CD4-positive, alpha-beta T cell treated with Interleukin-17A for 1 hour (primary cell): ENCODE measurements at places on chromosomes 1 and 21.

GRCh38 chr1:58997637-58998036 lies 213.8 kb upstream of the JUN start:
- DNase-seq: no peak

DNA sequence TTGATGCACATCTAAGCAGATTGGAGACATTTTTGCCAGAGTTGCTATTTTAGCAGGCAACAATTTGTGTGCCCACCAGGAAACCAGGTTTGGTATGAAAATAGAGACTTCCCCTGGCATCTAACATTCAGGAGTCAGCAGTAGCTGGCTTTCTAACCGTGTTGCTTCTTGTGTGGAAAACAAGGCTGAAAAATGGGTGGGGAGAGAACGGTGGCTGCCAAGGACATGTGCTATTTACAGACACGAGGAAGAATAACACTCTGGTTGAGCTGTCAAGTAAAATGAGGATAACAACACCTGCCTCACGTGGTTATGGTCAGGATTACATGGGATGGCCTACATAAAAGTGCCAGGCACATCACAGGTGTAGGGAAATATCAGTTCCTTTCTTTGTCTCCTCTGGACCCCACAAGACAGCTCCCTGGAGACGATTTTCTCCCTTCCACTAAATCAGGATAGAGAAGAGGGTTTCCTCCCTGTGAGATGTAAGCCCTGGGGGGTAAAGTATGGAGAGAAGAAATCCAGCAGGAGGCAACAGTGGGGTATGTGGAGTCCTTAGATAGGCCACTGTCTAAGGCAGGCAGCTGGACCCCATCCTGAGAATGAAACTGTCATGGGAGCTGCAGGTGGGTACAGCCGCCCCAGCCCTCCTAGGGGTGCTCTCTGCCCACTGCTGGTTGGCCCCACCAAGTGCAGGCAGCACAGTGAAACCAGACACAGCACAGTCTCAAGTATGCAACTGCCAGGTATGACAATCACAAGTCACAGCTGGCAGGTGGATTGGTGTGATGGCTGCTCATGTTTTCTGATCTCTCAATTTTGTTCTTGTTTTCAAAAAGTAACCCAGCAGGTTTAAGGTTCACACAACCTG lies 80.3 kb downstream of the TENT5C start:
- DNase-seq: no peak

GRCh38 chr1:231487019-231487418 lies 41.5 kb upstream of the TSNAX start:
- no peak for DNase-seq

DNA sequence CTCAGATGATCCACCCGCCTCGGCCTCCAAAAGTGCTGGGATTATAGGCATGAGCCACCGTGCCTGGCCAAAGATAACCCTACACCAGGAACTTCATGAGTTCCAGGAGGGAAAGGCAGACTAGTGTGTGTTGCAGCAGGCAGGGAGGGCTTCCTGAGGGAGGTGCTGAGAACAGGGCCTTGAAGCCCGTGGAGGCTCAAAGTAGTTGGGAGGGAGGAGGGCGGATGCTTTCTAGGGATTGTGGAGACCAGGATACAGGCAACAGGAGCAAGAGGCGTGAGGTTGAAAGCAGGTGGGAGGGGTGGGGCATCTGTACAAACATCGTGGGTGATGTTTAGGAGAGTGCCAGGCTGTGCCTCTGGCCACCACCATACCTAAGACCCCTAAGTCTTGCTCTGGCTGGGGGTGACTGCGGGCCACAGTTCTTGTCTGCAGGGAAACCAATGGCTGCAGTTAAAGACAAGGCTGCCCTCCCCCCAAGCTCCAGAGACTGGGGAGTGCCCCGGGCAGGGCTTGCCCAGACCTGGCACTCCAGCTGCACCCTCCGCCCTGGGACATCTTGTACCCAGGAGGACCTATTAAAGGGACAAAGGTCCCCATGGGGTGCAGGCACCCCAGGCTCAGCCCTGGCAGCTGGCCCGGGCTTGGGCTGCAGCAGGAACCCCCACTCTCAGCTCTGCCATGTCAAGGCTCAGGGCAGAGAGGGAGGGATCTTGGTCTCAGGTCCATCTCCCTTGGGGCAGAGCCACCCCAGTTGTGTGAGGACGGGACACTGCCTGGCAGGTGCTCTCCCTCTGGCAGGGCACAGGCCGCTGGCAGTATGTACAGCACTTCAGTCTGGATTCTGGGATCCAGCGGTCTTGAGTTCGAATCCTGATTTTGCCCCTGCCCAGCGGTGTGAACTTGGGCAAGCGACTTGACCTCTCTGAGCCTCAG lies 22.1 kb upstream of the CASZ1 start:
- no peak for DNase-seq
